ENCODE measurements at places on chromosomes 5 and 9. TPM values are rescaled to one million over a fixed set of nuclear protein-coding genes. Genes with fewer than 3 reads are reported as not detected.

The C9 gene
- not detected for total RNA-seq

The TTC39B gene
- total RNA-seq, result 7.5 TPM

The PPP3R2 gene
- not detected for total RNA-seq

DNA sequence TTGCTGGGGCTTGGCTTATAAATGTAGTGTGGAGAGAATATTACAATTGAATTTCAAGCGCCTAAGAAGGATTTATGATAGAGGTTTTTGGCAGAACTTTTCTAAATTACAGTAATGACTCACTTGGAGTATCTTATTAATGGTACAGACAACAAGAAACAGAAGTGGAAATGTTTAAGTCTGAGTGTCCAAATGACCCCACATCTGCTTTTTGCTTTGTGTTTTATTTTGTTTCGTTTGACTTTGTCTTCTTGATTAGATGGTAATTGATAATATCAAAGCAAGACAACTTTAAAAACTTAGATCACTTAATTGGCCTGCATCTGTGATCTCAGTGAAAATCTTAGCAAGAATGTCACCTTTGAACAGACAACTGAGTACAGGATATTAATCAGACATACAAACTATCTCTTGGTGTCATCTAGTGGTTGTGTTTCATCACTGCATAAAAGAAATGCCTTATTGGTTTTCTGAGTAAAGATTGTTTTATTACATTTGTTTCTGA, 577.4 kb downstream of the ISL1 start:
- peak; percentile 0 for DNase-seq

- no peak for DNase-seq
These were observed 682.3 kb downstream of the BRINP1 start for GRCh38 chr9:118686959-118687358.

DNA sequence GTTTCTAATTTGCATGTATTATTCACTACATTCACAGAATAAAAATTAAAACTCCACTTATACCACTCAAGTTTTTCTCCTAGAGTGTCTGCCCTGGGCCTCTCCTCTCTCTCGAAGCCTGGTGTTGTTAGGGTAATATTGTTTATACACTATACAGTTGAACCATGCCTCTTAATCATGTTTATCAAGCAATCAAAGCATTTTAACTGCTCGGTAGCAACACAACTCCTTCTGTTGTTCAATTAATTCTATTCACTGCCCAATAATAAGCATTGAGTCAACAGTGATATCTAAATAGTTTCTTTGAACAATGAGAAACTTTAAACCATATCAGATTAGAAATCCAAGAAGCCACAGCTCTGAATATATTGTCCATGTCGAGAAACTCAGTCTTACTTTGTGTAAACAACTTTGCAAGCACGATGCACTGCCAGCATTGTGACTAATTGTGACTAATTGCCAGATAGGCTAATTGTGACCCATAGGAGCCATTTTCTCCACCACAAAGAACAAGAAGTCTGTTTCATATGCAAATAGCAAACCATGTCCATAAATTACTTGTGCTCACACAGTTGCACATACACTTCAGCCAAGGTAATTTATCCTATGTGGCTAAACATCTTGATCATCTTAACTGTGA, at the start of gene DNAH5:
DNAH5 (minus strand) TSS at position 129 of the 640 bp plus-strand sequence. CDS start 250 bp downstream, outside the sequence.
- peak; percentile 97 for DNase-seq

- DNase-seq, result no peak
These were observed 18.8 kb downstream of the DDX46 start for GRCh38 chr5:134777366-134777765.

- no peak for DNase-seq
These were observed 46.0 kb downstream of the CDO1 start for GRCh38 chr5:115770466-115770865.

- no peak for DNase-seq
These were observed 7.5 kb downstream of the ADAMTS13 start for GRCh38 chr9:133429641-133430161.

DNA sequence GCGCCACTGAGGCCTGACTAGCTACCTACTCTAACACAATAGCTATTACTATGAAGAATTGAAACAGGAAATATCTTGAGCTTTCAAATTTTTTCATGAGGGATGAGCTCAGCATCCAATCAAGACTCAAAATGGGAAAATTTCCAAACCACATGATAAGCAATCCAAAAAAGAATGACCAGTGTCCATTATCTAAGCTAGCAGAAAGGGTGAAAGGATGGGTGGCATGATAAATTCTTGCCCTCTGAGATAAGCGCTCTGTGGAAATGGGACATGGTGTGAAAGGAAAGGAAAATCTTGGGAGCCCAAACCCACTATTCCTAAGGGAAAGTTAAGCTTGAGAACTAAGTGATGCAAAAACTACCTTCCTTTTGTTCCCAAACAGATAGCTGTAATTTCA, 170.2 kb upstream of the NREP start:
- DNase-seq, result peak; percentile 70

- peak; percentile 32 for DNase-seq
These were observed 122.8 kb upstream of the SLIT3 start for GRCh38 chr5:169423580-169424278.
